Activated T-helper 2 cell treated with anti-CD3 and anti-CD28 coated beads, Interferon-gamma antibody, Interleukin-2, Interleukin-4, amounts not matched to agents 10 μg/mL and 5 μg/mL and 100 μg/mL, durations not matched to agents 14 hours and 24 hours and 36 hours (primary cell): ENCODE measurements at places on chromosomes 12 and 14.

DNA sequence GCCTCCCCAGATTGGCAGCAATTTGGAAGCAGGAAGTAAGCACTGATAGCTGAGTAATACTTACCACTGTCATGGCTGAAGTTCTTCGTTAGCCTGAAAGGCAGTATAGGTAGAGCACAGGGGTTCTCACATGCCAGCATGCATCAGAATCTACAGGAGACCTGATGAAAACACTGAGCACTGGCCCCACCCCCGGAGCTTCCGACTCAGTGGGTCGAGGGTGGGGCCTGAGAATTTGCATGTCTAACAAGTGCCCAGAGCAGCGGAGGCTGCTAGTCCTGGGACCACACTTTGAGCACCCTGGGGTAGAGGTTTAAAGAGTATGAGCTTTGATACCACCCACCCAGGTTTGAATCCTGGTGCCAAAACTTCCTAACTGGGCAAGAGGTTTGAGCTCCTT is 89.6 kb downstream of the FBXW8 start:
- no peak for DNase-seq

DNA sequence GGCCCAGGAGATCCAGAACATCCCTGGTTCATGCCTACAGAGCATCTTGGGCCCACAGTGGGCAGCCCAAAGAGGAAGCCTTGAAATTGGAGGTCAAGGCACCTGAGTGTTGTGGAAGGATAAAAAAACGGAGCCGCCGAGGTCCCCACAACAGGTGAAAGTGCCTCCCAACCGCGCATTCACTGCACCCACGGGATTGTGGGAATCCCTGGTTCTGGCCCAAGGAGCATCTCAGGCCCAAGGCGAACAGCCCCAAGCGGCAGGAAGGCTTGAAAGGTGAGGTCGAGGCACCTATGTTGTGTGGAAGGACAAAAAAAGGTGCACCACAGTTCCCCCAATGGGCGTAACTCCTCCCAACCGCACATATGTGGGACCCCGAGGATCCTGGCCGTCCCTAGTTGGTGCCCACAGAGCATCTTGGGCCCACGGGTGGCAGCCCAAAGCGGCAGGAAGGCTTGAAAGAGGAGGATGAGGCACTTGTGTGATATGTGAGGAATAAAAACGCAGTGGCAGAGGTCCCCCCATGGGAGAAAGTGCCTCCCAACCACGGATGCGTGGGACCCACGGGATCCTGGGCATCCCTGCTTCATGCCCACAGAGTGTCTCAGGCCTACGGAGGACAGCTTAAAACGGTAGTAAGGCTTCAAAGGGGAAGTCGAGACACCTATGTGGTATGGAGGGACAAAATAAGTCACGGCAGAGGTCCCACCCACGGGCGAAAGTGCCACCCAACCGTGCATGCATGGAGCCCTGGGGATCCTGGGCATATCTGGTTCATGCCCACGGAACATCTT is 583.9 kb downstream of the ALG10 start:
- no peak for DNase-seq

DNA sequence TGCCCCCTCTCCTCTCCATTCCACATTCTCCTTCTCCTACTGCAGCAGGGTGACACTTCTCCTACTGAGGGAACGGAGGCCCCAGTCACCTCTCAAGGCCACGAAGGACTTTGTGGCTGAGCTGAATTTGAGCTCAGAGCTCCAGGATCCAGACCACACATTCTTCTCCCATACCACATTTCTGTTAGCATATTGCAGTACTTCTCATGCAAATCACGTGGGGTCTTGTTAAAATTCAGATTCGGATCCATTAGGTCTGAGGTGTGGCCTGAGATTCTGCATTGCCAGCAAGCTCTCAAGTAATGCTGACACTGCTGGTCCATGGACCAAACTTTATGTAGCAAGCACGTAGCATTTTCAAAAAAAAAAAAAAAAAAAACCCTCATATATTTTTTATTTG is 9.6 kb upstream of the IFI27L2 start:
- no peak for DNase-seq

DNA sequence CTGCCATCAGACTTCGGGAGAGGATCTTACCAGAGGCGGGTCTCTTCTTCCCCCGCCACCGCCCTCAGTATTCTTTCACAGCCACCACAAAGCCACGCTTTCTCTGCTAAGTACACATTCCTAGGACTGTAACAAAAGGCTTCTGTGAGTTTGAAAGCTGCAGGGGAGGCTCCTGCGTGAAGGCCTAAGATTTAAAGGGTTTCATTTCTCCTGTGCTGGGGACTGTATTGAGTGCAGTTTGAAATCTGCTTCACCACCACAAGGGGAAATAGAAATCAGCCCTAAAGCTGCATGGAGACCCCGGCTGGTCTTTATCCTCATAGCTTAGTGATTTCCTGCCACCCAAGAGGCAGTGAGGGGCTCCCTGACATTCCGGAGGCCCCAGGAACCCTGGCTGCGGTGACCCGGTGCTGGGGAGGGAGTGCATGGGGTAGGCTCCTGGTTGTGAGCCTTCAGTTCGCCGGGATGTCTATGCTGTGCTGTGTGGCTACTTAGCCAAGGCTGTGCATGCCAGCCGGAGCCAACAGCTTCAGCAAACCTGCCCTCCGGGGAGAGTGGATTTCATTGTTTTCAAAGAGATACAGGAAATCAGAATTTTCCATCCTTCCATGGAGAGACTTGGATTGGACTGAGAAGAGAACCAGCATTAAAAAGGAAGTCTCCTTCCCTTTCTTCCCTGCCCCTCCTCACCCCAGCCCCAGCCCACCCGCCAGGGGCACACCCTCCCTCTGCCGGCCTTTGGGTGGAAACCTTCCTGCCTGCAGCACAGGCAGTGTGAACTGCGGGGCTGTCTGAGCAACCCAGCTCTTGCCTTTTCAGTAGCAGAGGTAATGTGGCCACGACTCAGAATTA is 163.3 kb downstream of the ETV6 start:
- no peak for DNase-seq

- DNase-seq: no peak
Measured at GRCh38 chr12:122999196-122999946, 18.9 kb downstream of the ARL6IP4 start.

- DNase-seq: no peak
Measured at GRCh38 chr12:9642606-9643265, 26.8 kb upstream of the CLEC2D start.

- peak; percentile 13 for DNase-seq
Measured at GRCh38 chr12:2613326-2614073, 181.3 kb upstream of the FKBP4 start.

DNA sequence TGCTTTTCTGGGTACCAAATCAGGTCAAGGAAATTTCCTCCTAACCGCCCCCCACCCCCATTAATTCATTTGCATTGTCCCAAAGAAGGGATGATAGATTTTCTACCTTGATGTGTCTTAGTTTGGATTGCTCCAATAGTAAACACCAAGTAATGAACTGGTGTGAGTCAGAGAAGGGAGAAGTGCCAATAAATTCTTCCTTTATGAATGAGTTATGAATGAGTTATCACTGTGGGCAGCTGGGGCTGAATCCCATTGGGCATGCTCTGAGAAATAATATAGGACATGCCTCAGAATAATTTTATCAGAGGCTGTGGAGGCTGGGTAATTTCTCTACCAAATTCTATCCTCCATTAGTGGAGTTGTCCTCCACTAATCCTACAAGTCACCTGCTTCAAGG is 277.9 kb upstream of the FLRT2 start:
- DNase-seq: no peak

DNA sequence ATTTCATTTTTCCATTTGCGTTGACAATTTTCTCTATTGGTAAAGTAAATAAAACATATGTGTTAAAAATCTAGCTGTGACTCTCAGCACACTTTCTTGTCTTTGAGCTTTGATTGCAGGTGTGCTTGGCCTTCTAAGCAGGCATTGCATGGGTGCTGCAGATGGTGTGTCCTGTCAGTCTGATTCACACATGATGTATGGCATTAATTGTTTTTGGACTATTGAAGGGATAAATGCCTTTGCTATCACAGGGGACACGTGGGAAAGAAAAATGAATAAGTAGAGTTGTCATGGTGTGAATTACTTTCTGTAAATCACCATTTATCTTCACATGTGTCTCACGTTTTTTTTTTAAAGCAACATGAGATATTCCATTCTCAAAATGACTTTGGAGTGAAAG is 211.3 kb upstream of the NAV3 start:
- no peak for DNase-seq

DNA sequence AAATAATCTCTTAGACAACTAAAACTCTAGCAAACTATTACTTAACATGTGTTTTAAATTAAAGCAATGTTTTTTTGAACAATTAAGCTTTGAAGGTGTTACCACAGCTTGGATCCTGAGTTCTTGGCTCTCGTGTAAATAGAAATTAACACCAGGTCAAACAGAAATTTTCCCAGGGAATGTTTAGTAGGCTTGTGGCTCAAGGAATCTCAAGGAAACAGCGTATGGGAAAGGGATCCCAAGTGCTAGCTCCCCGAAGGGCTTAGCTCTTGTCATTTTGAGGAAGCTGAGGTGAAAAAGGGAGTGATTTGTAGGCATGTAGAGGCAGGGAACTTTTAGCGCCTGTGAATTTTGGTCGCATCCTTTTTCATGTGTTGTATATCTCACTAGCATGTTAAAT is 11.4 kb downstream of the KNTC1 start:
- no peak for DNase-seq

GRCh38 chr12:51472984-51473383 is 48.4 kb downstream of the SLC4A8 start:
- DNase-seq: no peak

DNA sequence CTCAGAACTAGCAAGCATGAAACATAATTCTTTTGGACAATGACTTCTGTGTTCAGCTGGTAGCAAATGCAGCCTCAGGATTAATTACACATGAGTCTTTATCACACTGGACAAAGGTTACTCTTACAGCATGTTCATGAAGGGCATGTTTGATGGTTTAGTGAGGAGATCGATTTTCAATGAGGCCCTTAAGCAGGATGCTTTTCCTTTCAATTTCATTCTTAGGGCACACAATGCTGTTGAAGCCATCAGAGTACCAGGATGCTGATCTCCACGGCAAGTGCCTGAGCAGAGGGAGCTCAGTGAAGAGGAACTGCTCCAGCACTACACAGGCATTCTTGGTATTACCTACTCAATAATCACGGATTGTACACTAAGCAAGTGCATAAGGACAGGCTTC is 542.0 kb downstream of the SNAPC1 start:
- DNase-seq: no peak

GRCh38 chr12:38289396-38289795 is 27.2 kb upstream of the ALG10B start:
- DNase-seq: no peak

- no peak for DNase-seq
Measured at GRCh38 chr12:70982286-70982685, 61.7 kb upstream of the PTPRR start.

DNA sequence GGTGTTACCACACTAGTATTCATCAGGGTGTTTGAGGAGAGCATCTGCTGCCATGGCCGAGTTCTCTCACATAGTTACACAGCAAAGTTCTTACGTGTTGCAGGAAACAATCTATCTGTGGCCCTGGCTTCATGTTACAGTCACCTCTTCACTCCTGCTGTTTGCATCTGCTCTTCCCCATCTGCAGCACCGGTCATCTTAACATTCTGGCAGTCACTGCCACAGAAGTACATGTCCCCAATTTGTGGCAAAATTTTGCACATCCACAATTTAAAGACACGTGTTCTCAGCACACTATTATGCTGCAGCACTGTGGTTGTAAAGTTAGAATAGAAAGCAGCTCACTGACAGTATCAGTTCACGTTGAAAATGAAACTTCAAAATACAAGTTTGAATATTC is 23.2 kb downstream of the MAPK1IP1L start:
- no peak for DNase-seq

GRCh38 chr12:3288690-3289089 is 202.3 kb upstream of the PRMT8 start:
- DNase-seq: no peak

GRCh38 chr14:31465111-31465510 is 7.8 kb upstream of the DTD2 start:
- DNase-seq: no peak

DNA sequence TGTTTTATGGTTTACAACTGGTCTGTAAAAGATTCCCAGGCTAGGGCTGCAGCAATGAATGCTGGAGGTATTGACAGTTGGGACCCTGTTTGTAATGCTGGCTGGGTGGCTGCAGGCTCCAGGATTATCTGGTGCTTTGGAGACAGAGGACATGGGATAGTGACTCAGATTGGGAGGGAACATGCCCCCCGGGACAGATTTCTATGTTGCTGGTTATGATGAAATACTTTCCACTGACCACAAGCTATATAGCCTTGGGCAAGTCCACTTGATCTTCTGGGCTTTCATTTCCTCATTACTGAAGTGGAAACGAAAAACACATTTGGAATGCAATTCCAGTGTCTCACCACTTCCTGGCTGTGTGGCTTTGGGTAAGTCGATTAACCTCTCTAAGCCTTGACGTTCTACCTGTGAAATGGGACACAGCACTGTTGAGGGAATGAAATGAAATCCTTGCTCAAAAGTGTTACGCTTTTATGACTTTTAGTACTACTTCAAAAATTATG is 6.3 kb upstream of the TPCN1 start:
- DNase-seq: no peak

DNA sequence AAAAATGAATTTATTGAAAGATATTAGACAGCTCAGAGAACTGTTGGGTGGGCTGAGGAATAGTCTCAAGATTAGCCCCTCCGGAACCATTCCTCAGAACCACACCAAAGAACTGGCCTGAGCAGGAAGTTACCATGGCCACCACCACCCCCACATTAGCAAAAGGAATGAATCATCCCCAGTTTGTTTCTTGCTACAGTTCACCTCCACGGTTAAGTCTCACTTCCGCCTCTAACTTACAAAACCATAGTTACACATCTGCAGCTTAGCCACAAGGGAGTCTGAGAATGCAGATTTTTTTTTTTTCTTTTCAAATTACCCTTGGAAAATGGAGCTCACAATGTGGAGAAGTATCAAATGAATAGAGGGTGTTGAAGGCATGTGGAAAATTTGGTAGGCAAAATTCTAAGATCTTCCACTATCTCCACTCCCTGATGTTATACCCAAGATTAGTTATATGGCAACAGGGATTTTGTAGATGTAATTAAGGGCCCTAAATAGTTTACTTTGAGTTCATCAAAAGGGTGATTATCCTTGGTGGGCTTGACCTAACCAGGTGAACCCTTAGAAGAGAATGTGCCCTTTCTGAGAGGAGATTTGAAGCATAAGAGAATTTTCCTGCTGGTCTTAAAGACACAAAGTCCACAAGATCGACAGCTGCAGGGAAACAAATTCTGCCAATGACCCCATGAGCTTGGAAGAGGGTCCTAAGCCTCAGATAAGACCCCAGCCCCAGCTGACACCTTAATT is 129.8 kb upstream of the KRR1 start:
- DNase-seq: peak; percentile 27

- DNase-seq: no peak
Measured at GRCh38 chr12:30323008-30323407, 372.7 kb downstream of the IPO8 start.

DNA sequence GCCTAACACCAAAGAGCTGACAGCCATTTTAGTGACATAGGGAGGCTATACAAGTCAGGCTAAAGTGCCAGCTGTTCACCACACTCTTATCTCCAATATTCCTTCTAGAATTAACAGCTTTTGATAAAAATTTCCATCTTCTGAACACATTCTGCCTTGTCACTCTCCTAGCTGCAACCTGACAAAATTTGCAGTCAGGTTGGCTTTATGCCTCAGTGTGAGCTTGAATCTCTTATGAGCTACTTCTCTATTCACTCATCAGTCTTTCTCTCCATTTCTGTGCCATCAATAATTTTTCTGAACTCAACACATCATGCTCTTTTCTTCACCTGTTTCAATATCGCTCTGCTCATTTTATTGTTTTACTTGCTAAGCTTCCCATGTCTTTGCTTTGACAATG is 50.2 kb downstream of the TMTC1 start:
- DNase-seq: no peak

GRCh38 chr14:20350282-20350681 is 6.8 kb downstream of the PARP2 start:
- DNase-seq: no peak
